ENCODE measurements at places on chromosomes 5 and 9.
A peak's percentile ranks its signal among the peaks of the same experiment; 100 is the strongest.

DNA sequence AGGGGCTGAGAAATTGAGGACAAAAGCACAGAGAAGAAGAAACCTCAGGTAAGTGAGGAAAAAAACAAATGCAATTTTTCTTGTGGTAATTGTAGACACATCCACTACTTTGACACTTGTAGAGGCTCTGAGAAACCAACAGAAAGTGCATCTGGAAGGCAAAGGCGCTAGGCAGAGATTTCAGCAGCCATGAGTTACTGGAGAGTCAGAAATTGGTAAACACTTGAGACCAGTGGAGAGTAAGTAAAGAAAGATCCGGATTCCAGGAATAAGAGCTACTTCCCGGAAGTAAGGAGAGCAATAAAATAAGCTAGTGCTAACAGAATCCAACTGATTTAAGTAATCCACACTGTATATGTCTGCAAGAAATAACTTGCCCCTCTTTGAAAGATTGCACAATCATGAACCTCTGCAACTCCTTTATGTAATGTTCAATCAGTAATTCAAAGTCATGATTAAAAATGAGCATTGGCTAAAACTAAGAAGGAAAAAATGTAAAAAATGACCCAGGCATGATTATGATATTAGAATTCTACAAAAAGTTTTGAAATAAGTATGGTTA, 382.1 kb downstream of the CDH18 start:
- H3K4me3 ChIP-seq, result no peak overlapping the region
- no peaks in the 10 kb centered on the region for H3K36me3 ChIP-seq
- no peak overlapping the region for H3K27ac ChIP-seq
- no peaks in the 10 kb centered on the region for H3K4me1 ChIP-seq

- peaks cover 14% of the 10 kb centered on the region for H3K4me1 ChIP-seq
- H3K4me3 ChIP-seq, result peak overlapping the region; percentile 98
- peaks cover 1% of the 10 kb centered on the region for H3K36me3 ChIP-seq
- DNase-seq, result peak; percentile 11
- H3K27ac ChIP-seq, result peak overlapping the region; percentile 95
- H3K27me3 ChIP-seq, result no peaks in the 10 kb centered on the region
These were observed 519 bp downstream of the ZER1 start for GRCh38 chr9:128771094-128771721.

DNA sequence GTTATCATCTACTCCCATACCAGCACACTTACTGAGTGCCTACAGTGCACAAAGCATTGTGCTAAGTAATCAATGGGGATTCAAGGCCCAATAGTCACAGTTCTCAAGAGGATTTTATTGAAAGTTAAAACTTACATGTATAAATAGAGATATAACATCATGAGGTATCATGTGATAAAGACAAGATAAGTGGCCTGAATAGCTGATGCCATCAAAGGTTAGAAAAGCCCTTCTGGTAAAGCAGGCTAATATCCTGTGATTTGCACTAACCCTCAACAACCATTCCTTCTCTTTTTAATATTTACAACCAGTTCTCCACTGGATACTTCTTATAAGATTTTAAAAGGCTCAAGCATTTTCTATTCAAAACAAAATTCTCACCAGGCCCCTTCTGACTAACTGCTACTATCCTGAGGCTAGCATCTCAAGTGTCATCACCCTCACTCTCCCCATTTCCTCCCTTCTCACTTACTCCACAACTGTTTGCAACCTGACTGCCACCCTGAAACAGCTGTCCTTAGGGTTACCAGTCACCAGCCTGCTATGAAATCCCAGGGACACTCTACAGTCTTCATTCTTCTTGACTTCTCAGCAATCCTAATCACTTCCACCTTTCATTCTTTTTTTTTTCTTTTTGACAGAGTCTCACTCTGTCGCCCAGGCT, 377.9 kb downstream of the ENC1 start:
- DNase-seq, result no peak
- no peak overlapping the region for H3K27ac ChIP-seq
- H3K4me1 ChIP-seq, result no peaks in the 10 kb centered on the region

GRCh38 chr5:69454460-69455249, 37.9 kb upstream of the OCLN start:
- peaks cover 10% of the 10 kb centered on the region for H3K27me3 ChIP-seq
- H3K4me1 ChIP-seq, result no peaks in the 10 kb centered on the region
- DNase-seq, result no peak
- H3K4me3 ChIP-seq, result no peak overlapping the region
- H3K27ac ChIP-seq, result no peak overlapping the region
- H3K36me3 ChIP-seq, result no peaks in the 10 kb centered on the region

DNA sequence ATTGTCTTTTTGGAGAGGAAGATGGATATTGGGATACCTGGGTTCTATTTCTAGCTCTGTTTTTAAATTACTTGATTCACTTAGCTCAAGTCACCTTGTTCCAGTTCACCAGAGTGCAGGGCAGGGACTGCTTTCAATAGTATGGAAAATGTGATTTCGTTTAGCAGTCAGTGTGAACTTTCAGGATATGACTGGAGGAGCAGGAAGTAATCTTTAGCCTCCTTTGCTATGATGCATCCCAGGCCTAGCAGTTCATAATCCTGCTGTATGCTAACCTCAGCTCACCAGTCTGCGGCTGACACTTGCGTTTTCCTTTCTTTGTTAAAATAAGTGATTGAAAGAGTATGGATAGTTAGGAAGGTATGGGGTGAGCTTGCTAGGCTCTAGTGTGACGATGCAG, 169.7 kb downstream of the ARHGAP26 start:
- peaks cover 4% of the 10 kb centered on the region for H3K36me3 ChIP-seq
- no peak for DNase-seq
- H3K4me1 ChIP-seq, result peaks cover 32% of the 10 kb centered on the region
- no peaks in the 10 kb centered on the region for H3K27me3 ChIP-seq

GRCh38 chr5:119537704-119538103, 85.4 kb downstream of the HSD17B4 start:
- peaks cover 6% of the 10 kb centered on the region for H3K36me3 ChIP-seq
- H3K27me3 ChIP-seq, result no peaks in the 10 kb centered on the region
- no peak overlapping the region for H3K4me3 ChIP-seq
- DNase-seq, result no peak
- H3K27ac ChIP-seq, result no peak overlapping the region

- H3K4me3 ChIP-seq, result no peak overlapping the region
These were observed 65.7 kb upstream of the GNE start for GRCh38 chr9:36323926-36324325.

- H3K4me1 ChIP-seq, result no peaks in the 10 kb centered on the region
- no peaks in the 10 kb centered on the region for H3K27me3 ChIP-seq
- H3K36me3 ChIP-seq, result no peaks in the 10 kb centered on the region
- no peak overlapping the region for H3K4me3 ChIP-seq
- H3K27ac ChIP-seq, result no peak overlapping the region
These were observed 557.7 kb upstream of the MEF2C start for GRCh38 chr5:89440670-89441069.

DNA sequence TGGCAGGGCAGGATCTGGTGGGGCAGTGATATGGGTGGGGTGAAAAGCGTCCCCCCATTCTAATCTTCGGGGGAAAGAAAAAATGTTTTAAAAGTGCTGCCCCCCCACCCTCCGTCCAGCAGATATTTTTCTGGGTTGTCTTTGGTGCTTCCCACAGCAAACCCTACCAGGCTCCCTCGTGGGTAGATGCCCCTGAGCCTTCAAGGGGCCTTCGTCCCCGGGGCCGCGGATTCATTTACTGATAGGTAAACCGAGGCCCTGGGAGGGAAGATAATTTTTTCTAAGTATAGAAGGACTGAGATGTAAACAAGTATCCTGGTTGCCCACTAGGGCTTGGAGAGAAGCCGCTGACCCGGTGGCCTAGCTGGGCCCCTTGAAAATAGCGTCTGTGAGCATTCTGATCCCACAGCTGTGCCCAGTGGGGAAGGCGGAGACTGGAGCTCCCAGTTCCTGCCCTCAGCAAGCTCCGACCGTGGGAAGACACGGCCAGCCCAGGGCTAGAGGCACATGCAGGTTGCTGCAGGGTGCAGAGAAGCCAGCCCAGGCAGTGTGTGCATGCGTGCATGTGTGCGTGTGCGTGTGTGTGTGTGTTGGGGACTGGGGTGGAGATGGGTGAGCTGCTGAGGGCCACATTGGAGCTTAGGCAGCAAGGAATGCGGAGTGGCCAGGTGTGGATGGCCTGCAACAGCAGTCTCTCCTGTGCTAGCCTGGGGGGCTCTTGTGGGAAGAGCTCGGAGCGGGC, 6.0 kb upstream of the RXRA start:
- H3K4me1 ChIP-seq, result peaks cover 6% of the 10 kb centered on the region
- no peaks in the 10 kb centered on the region for H3K36me3 ChIP-seq
- H3K27ac ChIP-seq, result no peak overlapping the region
- no peak for DNase-seq
- H3K4me3 ChIP-seq, result no peak overlapping the region

DNA sequence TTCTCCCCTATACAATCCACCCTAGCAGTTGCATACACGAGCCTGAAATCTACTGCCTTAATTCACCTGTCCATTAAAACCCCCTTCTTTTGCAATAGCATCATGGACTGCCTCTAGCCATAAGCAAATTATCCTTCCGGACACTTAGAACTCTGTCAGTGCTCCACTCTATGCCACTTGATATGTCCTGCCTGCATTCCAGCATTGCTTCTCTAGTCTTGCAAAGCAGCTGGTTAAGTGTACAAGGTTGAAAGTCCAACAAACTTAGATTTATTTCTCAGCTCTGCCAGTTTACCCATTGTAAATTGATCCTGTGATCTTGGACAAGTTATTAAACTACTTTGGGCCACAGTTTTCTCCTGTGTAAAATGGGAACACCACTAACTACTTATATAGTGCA, 197.9 kb downstream of the EPB41L4A start:
- H3K4me3 ChIP-seq, result no peak overlapping the region
- DNase-seq, result no peak
- H3K27ac ChIP-seq, result no peak overlapping the region
- H3K4me1 ChIP-seq, result no peaks in the 10 kb centered on the region

DNA sequence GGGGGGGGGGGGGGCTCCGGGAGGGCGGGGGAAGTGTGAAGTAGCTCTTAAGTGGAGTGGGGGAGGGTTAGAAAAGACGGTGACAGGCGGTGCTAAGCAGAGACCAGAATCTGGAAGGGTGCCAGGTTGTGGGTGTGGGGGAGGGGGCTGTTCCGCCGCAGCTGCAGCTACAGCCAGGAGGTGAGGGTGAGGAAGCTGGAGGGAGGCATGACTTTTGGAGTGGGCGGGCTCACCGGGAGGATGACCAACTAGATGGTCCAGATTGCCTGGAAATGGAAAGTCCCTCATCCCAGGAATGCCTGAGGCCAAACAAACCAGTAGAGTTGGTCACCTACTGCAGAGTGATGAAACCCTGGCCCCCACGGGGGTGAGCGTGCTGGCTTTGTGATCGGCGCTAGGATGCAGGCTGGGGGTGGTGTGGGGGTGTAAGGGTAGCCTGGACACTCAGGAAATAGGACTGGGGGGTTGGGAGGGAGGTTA, 158.1 kb upstream of the SHB start:
- DNase-seq, result peak; percentile 23
- H3K4me3 ChIP-seq, result no peak overlapping the region
- no peak overlapping the region for H3K27ac ChIP-seq

DNA sequence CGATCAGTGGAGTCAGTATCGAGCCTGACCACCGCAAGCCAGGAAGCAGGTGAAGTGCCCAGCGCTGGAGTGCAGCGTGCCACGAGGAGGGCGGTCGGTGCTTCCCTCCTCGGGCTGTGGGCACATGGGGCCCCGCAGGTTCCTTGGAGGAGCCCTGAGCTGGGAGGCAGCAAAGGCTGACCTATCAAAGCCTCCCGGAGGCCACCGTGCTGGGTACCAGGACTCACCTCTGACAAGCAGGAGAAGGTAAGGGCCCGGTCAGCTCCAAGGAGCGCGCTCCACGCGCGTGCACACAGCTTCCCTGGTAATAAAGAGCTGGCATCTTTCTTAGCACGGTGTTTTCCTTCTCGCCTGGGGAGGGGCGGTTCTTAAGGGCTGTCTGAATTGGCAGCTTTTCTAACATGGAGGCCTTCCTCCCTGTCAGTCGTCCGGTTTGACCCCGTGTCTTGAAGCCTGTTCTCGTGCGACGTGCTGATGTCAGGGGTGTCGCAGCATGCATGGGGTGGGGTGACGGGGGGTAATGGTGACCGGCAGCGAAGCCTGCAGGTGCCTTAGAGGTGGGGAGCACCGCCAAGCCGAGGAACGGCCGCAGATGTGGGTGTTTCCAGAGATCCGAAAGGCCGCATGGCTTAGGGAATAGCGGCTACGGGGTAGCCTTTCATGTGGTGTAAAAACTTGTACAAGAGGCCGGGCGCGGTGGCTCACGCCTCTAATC, 13.1 kb downstream of the PMPCA start:
- no peak overlapping the region for H3K27ac ChIP-seq
- no peak overlapping the region for H3K4me3 ChIP-seq
- no peaks in the 10 kb centered on the region for H3K4me1 ChIP-seq
- H3K36me3 ChIP-seq, result peaks cover 25% of the 10 kb centered on the region
- no peaks in the 10 kb centered on the region for H3K27me3 ChIP-seq

DNA sequence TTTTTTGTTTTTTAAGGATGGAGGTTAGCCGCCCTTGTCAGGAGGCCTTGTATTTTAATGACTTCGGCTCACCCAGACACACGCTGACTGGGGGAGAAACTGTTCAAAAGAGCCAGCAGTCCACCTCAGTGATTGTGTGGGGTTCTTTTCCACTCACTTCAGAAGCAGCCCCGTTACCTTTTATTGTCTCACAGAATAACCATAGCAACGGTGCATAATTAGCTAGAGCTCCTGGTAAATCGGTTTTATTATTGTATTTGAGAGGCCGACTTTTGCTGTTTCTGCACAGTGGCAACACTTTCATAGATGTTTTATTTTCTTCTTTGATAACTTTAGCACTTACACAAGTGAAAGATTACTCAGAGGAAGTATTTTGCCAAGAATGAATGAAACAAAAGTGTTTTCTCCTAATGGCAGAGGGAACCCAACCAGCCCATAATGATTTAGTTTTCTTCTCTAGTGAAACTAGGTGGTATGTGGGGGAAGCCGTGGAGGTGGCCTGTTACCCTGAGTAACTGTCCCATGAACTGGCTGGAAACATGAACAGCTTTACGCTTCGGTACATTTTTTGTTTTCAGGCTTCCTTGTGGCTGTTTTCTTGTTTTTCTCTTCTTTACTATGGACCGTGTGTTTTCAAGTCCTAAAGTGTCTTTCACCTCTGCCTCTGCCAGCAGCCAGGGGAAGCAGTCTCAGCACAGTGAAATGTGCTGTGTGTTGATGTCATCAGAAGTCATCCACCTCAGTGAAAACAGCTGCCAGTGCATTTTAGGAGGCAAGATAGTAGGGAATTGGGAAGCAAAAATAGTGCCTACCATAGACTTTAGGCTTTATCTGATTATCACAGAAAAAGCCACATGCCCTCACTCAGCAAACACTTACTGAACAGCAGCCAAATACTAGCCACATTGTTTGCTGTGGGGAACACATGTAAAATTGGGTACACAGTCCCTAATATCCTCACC, 414.7 kb downstream of the KDM4C start:
- H3K27ac ChIP-seq, result peak overlapping the region; percentile 10
- no peak overlapping the region for H3K4me3 ChIP-seq
- H3K27me3 ChIP-seq, result no peaks in the 10 kb centered on the region
- no peak for DNase-seq
- peaks cover 32% of the 10 kb centered on the region for H3K36me3 ChIP-seq

GRCh38 chr9:5479994-5480694, 29.8 kb downstream of the CD274 start:
- no peak for DNase-seq
- no peak overlapping the region for H3K27ac ChIP-seq
- H3K36me3 ChIP-seq, result peaks cover 4% of the 10 kb centered on the region
- H3K4me3 ChIP-seq, result no peak overlapping the region
- H3K27me3 ChIP-seq, result peaks cover 2% of the 10 kb centered on the region
- peaks cover 13% of the 10 kb centered on the region for H3K4me1 ChIP-seq
